ENCODE measurements at places on chromosomes 16 and 17. TPM values are rescaled to one million over a fixed set of nuclear protein-coding genes. Genes with fewer than 3 reads are reported as not detected.
A peak's percentile ranks its signal among the peaks of the same experiment; 100 is the strongest.

Gene MILR1
- 0.30 TPM for total RNA-seq

Gene BCL7C
- total RNA-seq: 20.4 TPM

Gene RGS11
- total RNA-seq: 0.11 TPM

DNA sequence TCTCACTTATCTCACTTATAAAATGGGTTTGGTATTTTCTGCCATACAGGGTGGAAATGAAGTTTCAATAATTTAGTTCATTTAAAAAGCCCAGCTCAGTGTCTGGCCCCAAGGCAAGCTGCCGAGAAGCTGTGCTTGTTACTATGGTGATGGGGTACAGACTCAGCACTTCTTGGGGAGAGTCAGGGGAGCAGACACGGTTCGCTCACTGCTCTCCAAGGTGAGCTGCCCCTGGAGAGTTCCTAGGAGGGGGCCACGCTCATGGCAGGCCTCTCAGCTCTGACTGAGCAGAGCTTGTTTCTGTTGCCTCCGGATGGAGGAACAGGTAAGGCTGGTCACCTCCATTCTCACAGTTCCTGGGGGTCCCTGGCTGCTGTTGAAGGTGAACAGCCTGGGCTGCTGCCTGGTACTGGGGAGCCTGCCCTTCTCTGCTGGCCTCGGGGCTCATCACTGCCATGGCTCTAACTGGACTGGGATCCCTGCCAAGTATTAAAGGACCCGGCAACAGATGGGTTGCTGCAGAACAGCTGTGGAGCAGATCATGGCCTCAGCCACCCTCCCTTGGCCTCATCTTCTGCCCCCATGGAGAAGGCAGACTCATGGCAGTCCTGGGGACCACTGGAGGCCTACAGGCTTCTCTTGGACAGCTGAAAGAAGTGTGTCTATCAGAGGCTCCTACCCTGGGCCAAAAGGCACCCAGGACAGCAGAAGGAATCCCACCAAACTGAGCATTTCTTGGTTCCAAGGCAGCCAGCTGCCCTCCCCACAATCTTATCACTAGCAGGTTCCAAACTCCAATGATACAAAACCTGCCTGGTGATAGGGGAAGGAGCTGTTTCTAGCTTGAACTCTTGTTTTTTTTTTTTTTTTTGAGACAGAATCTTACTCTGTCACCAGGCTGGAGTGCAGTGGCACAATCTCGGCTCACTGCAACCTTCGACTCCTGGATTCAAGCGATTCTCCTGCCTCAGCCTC, 25.9 kb upstream of the SPATA32 start:
- no peak for DNase-seq

- DNase-seq: no peak
Measured at GRCh38 chr17:69170377-69170776, 28.7 kb upstream of the ABCA6 start.

DNA sequence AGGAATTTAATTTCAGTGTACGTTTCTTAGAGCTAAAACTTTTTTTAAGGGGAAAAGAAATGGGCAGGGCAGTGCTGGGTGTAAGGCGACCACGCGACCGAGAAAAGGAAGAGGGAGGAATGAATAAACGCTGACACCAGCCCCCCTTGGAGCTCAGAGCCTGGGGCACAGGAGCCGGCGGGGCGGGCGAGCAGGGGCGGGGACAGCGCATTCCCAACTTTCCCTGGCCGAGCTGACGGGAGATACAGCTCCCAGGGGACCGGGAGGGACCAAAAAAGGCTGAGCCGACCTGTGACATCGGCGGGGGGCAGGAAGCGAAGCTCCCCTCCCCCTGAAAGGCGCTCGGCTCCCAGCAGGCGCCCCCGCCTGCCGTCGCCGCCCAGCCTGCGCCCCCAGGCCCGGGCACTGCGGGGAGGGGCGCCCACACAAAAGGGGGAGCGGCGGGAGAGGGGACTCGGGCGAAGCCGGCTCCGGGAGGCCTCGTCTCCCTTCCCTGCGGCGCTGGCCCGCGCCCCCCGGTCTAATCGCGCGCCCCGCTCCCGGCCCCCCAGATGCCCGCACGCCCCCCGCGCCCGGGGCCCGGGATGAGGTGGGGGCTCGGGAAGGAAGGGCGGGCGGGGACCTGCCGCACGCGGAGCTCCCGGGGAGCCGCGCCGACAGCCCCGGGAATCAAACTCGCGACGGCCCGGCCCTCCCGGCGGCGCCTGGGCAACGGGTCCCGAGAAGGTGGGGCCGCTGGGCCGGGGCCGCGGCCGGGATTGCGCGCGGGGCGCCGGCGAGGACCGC, 622 bp downstream of the CUEDC1 start:
- no peak for DNase-seq

DNA sequence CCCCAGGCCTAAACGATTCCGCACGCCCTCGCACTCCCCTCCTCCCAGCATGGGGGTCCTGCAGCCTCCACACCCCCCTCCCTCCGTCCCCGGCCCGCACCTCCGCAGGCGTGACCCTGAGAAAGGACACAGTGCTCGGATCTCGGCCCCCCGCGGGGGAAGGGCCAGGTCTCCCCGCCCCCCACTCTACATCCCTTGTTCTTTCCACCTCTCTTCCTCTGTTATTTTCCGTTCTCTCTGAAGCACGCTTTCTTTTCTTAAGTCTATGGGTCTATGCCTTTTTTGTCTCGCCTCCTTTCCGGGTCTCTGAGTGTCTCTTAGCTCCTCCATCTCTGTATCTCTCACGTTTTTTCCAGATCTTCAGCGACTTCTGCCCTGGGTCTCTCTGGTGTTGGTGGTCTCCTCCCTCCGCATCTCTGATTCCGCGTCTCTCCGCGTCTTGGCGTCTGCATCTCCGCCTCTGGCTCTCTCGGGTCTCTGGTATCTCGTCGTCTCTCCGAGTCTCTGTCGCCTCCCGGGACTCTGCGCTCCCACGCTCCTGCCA, 2.1 kb upstream of the HES7 start:
- DNase-seq: peak; percentile 51

DNA sequence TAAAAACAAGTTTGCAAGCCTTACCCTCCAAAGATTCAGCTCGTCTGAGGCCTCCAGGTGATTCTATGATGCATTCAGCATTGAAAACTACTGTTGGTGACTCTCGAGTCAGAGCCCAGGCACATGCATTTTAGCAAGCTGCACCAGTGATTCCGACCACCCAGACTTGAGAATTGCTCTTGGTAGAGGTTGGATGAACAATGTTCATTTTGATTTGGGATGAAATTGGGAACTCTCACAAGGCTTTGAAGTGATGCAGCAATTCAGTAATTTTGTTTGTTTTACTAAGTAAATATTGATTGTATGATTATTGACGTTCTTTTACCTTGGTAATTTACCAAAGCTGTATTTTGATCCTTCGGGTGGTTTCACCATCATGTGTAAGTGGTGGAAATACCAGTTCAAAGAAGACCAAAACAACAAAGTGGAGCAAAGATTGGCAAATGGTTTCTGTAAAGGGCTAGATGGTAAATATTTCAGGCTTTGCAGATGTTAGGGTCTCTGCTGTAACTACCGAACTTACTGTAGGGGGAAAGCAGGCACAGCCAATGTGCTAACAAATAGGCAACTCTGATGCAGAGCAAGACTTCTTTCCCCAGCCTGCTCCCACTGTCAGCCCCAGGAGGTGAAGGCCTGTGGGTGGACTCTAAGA, 11.8 kb downstream of the ALDH3A2 start:
- DNase-seq: no peak

- DNase-seq: no peak
Measured at GRCh38 chr17:39447561-39447960, 3.5 kb downstream of the MED1 start.

DNA sequence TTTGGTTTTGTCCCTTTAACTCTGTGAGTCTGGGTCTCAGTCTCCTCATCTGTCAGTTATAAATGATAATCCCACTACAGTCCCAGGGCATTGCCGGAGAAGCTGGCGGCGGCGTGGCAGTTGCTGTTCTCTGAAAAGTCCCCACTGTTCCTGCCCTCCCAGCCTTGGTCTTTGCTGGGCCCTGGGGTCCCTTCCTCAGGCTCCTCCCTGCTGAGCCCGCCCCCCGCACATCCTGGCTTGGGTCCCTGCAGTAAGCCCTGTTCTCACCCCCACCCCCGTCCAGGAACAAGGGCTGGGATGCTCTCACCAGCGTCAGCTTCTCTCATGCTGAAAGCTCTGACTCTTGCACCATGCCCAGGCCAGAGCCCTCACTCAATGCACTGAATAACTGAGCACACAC, 35.3 kb upstream of the PEMT start:
- no peak for DNase-seq

- no peak for DNase-seq
Measured at GRCh38 chr17:57557834-57558681, 187.0 kb downstream of the CCDC182 start.

DNA sequence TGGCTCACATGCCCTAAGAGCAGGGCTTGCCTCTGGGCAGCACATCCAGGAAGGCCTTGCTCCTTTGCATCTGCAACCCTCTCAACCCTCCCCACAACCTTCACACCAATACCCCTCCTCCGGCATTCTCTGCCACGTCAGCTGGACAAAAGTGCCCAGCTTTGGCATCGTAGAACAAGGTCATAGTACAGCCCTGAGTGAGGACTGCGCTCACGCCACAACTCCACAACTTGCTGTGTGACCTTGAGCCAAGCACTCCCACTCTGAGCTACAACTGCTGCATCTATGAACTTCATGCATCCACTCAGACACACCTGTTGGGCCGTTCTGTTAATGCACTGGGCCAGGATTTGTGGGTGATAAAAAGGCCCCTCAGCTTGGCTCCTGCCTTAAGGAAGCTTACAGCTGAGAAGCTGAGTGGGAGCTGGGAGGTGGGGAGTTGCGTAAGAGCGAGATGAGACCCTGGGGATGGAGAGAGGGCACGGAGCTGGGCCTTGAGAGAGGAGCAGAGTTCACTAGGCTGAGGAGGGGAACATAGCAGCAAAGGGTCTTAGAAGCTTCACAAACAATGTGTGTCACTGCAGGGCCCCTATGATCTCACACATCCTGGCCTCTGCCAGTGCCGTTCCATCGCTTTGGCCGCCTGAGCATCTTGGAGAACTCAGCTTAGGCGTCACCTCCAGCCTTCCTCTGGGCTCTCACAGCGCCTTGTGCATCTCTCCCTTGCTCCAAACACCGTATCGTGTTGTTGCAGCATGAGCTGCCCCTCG, 8.6 kb upstream of the MRC2 start:
- no peak for DNase-seq

DNA sequence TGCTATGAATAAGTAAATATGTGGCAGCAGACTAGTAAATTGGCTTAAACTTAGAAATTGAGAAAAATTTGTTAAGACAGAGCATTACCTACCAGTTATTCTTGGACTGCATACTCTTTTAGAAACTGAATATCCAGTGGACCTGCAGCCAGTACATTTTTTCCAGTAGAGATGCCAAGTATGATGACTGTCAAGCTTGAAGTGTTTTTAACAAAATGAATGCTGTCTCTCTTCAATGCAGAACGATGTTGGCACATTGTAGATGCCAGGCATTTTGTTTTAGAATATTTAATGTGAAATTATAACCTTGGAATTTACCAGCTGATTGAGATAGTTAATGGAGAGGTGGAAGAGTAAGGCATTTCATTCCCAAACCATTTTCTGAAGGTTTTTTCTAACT, 52.5 kb downstream of the NFAT5 start:
- DNase-seq: no peak

Measured in activated CD4-positive, alpha-beta T cell treated with anti-CD3 and anti-CD28 coated beads for 36 hours (primary cell).